Peyer's patch (tissue), 4 donors: ENCODE measurements at places on chromosomes 2 and 18. TPM values are rescaled to one million over a fixed set of nuclear protein-coding genes. Genes with fewer than 3 reads are reported as not detected.

The MFSD2B gene
- not detected for total RNA-seq

DNA sequence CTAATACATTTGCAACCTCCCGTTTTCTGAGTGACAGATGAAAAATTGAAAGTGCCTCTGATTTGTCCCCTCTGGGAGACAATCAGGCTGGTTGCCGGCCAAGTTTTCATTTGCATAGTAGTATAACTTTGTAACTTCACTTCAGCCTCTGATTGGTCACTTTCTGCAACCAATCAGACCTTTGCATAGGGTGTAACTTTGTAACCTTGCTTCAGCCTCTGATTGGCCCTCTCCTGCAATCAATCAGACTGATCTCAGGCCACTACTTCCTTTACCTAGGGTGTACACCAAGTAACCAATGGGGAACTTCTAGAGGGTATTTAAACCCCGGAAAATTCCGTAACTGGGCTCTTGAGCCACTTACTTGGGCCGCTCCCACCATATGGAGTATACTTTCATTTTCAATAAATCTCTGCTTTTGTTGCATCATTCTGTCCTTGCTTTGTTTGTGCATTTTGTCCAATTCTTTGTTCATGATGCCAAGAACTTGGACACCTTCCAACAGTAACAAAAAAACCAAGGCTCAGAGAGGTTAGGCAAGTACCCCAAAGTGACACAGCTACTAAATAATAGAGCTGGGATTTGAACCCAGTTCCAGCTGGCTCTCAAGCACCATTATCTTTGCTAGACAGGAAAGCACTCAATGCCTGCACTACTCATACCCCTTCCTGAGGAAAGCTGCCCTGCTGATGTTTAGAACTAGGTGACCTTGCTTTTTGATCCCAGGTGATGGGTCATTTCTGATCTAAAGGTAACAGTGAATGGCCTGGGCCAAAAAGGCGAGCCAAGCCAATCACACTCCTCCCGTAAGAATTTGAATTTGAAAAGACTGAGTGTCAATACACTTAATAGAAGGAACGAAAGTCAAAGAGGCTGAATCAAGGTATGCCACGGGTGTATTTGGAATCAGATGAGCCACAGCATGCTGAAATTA, 10.9 kb upstream of the MYOM1 start:
- H3K27ac ChIP-seq: no peak overlapping the region
- H3K36me3 ChIP-seq: no peaks in the 10 kb centered on the region
- no peaks in the 10 kb centered on the region for H3K27me3 ChIP-seq

The C1GALT1C1L gene
- total RNA-seq: not detected

The NT5C1B gene
- not detected for total RNA-seq

- H3K27me3 ChIP-seq: no peaks in the 10 kb centered on the region
- H3K36me3 ChIP-seq: no peaks in the 10 kb centered on the region
- H3K4me3 ChIP-seq: no peak overlapping the region
- DNase-seq: no peak
- peaks cover 5% of the 10 kb centered on the region for H3K4me1 ChIP-seq
Observed at GRCh38 chr2:38218591-38218991, 142.6 kb upstream of the CYP1B1 start.

DNA sequence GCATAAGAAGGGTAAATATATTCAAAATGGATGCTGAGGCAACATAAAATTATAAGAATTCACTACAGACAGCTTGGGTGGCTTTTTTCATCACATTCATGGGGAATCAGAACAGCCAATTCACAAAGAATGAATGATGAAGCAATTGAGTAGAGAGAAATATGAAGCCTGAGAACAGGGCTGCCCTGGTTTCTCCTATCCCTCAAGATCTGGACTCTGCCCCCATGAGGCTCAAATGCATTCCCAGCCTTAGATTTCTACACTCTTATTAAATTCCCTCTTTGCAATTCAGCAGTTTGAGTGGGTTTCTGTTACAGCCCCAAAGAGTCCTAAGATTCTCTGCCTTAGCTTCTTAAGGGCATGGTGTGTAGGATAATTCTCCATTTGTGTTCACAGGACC, 172.5 kb downstream of the MAIP1 start:
- DNase-seq: no peak
- no peaks in the 10 kb centered on the region for H3K36me3 ChIP-seq
- H3K4me3 ChIP-seq: no peak overlapping the region
- H3K27me3 ChIP-seq: no peaks in the 10 kb centered on the region
- H3K4me1 ChIP-seq: peaks cover 17% of the 10 kb centered on the region
- no peak overlapping the region for H3K27ac ChIP-seq

DNA sequence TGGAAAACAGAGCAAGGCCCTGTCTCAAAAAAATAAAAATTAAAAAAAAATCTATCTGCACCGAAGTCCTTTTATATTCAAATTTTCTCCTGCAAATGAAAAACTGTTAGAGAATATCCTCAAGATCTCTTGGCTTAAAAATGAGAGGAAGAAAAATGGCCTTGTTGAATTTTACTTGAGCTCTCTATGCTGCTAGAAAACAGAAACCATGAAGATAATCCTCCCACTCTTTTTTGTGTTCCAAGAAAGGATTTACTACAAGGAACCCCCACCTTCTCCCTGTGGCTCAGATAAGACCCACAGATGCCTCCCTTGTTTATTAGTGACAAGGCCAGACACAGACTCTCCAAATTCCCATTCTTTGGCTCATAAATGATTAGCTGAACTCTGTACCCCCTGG, 71.0 kb downstream of the SGPP2 start:
- no peak for DNase-seq
- no peak overlapping the region for H3K4me3 ChIP-seq
- no peaks in the 10 kb centered on the region for H3K27me3 ChIP-seq
- no peak overlapping the region for H3K27ac ChIP-seq
- no peaks in the 10 kb centered on the region for H3K4me1 ChIP-seq
- H3K36me3 ChIP-seq: no peaks in the 10 kb centered on the region
